ENCODE measurements at places on chromosomes 4 and X.

DNA sequence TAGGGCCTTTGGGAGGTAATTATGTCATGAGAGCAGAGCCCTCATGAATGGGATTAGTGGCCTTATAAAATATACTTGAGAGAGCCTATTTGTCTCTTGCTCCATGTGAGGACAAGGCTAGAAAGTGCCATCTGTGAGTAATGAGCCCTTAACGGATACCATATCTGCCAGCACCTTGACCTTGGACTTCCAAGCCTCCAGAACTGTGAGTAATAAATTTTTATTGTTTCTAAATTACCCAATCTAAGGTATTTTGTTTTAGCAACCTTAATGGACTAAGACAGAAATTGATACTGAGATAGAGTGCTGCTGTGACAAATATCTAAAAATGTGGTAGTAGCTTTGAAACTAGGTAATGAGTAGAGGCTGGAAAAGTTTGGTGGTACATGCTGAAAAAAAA, 285.0 kb upstream of the DIPK2B start:
- no peak for DNase-seq

- no peak for DNase-seq
Observed at GRCh38 chr4:100059467-100059866, 109.4 kb upstream of the H2AZ1 start.

DNA sequence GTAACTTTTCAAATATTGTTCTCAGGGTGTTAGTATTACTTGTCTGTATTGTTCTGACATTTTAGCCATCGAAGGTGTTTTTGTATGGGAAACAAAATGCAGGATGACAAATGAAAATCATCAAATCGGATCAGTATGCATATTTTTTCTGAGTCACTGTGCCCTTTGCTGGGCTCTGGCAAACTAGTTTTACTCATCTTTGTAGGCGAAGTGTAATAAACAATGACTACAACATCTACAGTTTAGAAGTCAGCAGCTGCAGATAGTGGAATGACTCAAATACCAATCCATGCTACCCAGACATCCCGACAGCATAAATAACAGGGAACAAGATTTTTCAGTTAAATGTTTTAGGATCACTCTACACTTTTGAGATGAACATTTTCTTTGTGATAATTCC, 557.3 kb upstream of the TENM3 start:
- DNase-seq = no peak

DNA sequence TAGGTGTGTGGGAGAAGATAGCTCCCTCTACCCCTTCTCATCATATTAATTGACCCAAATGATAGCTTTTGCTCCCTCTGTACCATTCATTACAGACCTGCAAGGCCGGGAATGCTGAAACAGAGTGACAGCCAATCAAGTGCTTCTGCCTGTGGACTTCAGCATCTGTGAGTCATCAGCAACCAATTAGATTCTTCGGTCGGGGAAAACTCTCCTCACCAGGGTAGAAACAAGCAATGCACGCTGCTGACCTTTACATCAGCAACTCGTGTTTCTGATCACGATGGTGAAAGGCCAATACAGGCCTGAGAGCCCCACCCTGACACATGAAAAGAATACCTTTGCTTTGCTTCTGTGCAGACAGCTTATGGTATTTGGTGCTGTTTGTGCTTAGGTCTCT, 347.2 kb upstream of the DDX53 start:
- no peak for DNase-seq

DNA sequence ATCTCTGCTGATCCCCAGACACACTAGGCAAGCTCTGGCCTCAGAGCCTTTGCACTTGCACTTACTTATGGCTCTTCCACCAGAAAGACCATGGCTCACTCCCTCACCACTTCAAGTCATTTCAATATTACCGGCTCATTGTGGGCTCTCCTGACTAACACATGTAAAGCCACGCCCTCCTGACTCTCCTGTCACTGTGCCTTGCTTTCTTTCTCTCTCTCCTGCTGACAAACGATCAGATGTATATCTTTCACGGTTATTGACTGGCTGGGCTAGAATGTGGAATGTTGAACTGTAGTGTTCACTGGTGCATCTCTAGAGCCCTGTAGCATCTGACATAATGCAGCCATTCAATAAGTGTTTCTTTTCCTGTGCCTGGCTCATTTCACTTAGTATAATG, 425.1 kb downstream of the RAB28 start:
- DNase-seq = no peak

DNA sequence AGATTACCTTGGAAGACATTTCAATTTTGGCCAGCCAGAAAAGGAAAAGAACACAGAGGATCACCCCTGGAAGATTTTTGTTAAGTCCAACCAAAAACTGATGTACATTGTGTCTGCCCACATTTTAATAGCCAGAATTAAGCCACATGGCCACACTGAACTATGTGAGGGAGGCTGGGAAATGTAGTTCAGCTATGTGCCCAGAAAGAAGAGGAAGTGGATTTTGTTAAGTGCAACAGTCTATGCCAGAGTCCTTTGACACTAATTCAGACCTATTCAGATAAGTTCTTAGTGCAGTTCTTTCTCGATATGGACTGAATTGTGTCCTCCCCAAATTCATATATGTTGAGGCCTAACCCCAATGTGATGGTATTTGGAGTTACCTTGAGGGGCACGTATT, 18.4 kb downstream of the PRPS1 start:
- no peak for DNase-seq

- DNase-seq = no peak
Observed at GRCh38 chr4:74031576-74031975, 6.9 kb downstream of the CXCL3 start.

DNA sequence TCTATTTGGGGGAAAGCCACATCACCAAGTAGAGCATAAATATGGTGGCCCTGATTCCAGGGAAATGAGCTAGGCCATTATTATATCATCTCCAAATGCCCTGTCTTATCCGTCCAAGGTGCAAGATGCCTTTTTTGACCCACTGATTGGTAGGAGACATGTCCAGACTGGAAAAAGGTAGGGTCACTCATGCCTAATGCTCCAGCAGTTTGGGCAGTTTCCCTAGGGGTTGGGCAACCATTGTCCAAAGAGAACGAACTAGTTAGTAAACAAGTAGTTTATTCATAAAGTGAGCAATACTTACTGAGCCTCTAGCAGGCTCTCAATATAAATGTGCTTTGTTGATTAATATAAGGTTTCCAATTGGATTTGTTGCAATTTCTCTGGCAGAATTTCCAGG, 6.2 kb downstream of the FHDC1 start:
- DNase-seq = no peak

GRCh38 chr4:128544272-128544671, 256.7 kb upstream of the PGRMC2 start:
- DNase-seq = no peak

- DNase-seq = no peak
Observed at GRCh38 chr4:73211968-73212367, 46.6 kb downstream of the ANKRD17 start.

DNA sequence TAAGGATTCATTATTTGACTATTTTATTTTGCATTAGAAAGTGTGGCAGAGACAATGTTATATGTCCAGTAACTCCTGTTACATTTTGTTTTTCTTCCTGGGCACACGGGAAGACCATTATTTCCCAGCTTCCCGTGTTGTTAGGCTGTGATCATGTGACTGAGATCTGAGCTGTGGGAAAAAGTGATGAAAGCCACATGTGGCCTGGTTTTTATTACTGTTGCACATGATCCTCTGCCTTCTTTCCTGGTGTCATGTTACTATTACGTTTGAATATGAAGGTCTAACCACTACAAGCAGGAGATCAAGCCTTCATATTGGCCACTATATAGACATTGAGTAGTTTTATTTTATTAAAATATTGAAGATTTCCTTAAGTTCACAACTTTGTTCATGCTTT, 28.2 kb upstream of the MID1 start:
- DNase-seq = no peak

DNA sequence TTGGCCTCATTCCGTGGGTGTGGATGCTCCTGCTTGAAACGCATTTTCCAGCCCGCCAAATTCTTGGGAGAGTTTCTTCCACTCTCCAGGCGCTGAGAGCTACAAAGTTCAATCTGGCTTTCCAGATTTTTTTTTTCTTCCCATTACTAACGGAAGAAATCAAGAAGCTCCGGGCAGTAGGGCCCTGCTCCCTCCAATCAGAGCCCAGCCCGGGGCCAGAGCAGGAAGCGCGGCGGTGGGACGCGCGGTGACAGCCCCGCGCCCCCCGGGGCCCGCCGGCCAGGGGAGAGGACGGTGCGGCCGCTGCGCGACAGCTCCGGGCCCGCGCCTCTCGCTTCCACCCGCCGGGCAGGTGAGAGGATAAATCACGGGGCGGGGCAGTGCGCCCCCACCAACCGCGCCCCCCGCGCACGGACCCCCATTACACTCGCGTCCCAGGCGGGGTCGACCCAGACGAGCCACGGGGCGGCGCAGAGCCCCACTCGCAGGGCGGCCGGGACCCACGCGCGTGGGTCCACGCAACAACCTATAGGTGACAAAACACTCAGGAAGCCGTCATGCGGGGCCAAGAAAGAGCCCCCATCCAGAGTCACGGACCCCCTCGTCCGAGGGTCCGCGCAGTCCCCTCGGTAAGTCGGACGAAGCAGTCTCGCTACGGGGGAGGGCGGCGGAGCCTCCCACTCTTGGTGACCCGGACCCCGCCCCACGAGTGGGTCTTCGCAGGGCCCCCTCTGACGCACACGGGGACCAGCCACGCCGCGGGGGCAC, 868 bp downstream of the AFAP1 start:
- no peak for DNase-seq

DNA sequence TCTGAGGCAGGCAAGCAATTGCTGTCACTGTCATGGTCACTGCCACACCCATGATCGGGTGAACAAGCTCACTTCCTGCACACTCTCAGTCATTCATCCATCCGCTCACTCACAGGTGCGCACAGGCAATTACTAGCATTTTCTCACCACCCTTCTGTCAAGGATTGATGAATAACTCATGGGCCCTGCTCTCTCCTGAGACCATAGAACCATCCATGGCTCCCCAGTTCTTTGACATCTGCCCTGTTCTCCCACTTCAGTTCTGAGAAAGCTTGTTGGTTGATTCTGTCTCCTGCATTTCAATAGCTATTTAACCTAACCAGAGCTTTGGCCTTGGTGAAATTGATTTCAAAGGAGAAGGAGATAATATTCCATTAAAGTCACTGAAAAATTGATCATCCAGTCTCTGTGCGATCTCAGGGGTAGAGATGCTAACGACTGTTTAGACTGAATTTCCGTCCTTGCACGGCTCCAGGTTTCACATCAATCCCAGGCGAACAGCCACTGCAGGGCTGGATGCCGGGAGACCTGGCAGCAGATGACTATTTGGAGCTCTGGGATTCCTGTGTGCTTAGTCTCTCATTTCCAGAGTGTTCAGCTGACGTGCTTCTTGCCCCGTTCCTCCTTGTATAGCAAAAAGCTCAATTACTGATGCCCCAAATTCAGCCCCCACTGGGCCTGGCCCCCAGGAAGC, 36.9 kb upstream of the ADRA2C start:
- no peak for DNase-seq

DNA sequence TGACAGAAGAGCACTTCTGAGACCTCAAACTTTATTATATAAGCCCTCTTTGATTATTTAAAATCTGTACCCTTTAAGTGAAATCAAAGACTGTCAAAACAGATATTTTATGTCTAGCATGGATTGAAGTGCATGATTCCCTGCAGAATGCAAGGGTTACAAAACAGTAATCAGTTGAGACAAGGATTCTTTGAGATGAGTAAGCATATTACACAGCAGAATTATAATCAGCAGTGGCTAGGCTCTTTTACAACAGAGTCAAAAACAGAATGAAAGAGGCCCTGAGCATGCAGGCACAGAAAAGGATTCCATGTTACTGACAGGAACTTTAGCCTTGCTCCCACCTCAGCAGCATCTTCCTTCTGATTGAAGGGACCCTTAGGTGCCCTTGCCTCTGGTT, 487.9 kb upstream of the GALNT7 start:
- DNase-seq = no peak

- DNase-seq = no peak
Observed at GRCh38 chr4:88616275-88617150, 24.2 kb downstream of the HERC3 start.

DNA sequence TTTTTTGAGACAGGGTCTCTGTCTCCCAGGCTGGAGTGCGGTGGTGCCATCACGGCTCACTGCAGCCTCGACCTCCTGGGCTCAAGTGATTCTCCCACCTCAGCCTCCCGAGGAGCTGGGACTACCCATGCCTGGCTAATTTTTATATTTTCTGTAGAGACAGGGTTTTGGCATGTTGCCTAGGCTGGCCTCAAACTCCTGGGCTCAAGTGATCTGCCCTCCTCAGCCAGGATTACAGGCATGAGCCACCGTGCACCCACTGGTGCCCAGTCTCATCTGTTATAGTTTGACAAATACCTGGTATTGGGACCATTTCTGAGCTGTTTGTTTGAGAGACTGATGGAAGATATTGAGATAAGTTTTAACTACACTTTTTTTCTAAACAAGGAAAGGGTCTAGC, 57.5 kb upstream of the SMIM10 start:
- no peak for DNase-seq

DNA sequence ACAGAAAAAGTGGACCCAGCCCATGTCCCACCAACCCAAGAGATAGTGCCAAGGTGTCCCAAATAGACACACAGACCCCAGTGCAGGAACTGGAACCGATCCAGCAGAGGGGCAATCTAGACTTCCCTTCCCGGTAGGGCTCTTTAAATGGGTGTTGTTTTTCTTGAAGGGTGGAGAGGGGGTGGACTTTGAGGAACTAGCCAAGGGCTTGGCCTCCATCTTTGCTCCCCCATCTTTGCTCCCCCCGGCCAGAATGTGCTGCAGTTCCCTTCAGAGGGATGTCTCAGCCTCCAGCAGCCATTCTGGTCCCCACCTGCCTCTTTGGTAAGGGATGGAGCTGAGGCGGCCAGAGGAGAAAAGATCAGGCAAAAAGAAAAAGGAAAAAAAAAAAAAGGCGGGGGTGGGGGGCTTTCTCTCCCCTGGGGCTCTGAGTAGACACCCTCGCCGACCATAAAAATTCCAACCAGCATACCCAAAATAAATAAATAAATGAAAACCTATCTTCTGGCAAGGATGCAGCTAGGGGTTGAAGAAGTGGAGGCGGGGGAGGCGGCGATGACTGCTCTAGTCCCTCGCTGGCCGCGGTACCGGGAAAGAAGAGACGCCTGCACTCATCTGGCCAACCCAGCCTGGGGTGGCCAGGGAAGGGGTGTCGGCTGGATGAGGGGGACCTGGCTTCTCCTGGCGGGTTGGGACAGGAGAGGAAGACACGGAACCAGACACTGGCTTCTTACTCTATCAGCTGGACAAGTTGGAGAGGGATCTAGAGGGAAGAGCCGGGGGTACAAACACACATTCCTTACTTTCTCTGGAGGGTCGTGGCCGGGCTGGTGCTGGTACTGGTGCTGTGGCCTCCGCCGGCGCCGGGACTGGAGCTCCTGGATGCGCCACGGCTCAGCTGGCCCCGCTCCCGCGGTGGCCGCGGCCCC, 38.5 kb upstream of the IQSEC2 start:
- no peak for DNase-seq
